ENCODE measurements at places on chromosomes 1 and 21.
A peak's percentile ranks its signal among the peaks of the same experiment; 100 is the strongest.

- DNase-seq, result peak; percentile 97
These were observed 51.9 kb downstream of the DNTTIP2 start for GRCh38 chr1:93827128-93827527.

DNA sequence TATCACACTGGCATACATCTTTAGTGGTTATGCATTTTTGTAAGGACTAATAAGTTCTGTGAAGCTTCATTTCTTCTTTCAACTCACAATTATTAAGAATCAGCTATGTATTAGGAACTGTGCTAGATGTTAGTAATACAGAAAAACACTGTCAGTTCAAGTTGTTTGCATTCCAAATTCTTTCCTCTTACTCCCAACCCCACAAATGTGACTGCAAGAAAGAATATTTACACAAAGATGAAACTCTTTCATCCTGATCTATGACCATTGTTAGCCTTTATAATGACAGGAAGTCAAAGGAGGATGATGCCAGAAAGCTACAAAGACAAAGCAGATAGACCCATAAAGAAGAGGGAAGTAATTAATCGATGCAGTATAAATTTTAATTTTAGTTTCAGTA, 21.0 kb upstream of the GADD45A start:
- no peak for DNase-seq

GRCh38 chr1:20031161-20031560, 38.8 kb upstream of the PLA2G5 start:
- DNase-seq, result no peak

- DNase-seq, result no peak
These were observed 447.3 kb downstream of the PLA2G4A start for GRCh38 chr1:187275985-187276575.

All from NCI-H1694 treated with DMSO at 0.1 percent for 48 hours (cell line).